Eye (tissue), 1 donor: ENCODE measurements at places on chromosomes 13 and 19.

DNA sequence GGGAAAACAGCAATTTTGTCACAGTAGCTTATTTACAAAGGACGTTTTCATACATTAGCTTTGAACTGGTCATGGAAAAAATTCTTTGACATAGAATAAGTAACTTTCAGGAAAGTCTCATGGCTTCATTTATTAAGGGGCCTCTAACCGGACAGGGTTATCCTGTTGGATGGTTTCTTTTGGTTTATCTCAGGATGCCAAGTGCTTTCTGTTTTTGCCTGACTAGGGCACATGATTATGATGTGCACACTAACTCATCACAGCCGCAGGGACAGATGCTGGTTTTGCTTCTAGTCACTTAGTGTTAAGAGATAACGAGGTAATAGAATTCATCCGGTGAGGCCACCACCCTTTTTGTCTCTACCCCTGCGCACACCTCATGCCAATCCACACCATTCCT, 53.0 kb downstream of the TGDS start:
- DNase-seq: no peak

DNA sequence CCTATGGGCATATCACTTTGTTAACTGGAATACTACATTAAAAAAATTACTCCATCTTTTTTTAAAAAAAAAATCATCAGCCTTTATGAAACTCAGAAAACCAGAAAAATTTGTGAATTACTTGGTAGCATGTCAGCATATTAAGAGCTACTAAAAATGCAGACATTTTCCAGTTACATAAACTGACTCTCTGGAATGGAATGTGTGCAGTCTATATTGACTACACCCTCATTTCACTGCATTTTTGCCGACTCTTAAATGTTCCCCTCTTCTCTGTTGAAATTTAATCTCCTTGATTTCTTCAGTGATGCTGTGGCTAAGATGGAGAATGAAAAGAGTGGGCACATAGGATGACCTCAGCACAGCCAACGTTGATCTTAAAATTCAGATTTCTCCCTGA, 393.8 kb downstream of the ITGBL1 start:
- DNase-seq: no peak

GRCh38 chr13:51739027-51739764, 64.8 kb downstream of the DHRS12 start:
- no peak for DNase-seq

GRCh38 chr19:51821921-51822320, 27.0 kb downstream of the FPR3 start:
- DNase-seq: no peak

- peak; percentile 55 for DNase-seq
These were observed 3.2 kb downstream of the ARHGAP35 start for GRCh38 chr19:46863818-46864629.

DNA sequence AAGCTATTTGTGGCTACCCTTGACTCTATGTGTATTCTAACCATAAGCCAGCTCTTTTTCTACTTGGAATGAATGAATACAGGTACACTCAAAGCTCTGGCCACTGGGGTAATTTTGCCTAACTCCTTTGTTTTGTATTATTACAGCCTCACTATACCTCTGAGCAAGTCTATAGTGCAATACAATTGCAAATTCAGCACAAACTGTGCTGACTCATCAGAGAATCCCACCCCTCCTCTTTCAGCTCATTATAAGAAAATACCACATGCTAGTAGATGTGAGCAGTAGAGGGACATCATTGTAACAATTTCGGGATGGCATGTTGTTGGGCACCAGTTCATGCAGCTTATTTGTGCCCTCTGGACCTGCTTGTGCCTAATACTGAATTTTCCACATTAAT, 1382.2 kb downstream of the SLITRK5 start:
- DNase-seq: no peak

DNA sequence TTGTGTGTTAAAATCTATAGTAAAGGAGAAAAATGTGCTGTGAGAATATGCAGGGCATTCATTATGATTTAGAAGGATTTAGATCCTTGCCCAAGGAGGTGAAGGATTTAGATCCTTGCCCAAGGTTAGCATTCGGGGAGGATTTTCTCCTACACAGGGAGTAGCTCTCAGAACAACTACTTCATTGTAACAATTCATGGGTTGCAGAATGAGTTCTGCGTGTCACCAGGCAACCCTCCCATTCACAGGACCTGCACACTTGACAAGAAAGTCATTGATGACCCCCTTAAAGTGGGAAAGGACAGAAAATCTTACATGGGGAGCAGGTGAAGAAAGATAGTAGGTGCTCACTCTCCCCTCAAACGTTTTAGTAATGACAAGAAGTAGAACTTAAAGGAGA, 167.1 kb upstream of the MAB21L1 start:
- DNase-seq: no peak

DNA sequence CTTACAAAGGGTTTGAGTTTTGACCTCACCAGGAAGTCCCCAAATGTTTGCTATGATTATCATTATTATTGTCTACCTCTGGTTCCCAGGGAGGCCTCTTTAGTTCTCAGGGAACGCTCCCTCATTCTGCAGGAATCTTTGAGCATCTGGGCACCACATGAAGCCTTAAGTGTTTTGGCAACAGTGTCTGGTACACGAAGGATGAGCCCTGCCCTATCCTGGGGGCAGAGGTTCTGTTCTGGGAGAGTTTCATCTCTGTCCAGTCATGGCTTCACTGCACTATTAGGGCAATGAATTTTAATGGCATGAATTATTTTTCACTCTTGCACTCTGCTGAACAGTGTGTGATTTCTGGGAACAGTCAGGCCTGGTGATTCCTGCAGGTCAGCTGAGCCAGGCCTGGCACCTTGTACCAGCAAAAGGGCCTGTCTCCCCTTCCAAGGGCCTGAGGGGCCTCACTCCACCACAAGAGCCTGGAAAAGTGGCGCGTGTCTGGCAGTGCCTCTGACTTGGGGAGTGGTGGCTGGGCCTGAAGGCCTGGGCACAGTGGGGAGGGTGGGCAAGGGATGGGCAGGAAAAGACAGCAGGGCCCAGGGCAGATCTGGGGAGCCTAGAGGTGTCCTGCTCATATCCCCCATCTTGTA, 4.6 kb downstream of the FAM187B start:
- peak; percentile 17 for DNase-seq

- DNase-seq: peak; percentile 71
These were observed 15.1 kb upstream of the CEACAM4 start for GRCh38 chr19:41641879-41642485.

- DNase-seq: no peak
These were observed 66.3 kb downstream of the LMO7 start for GRCh38 chr13:75702476-75702875.

- no peak for DNase-seq
These were observed 26.4 kb downstream of the CLEC4M start for GRCh38 chr19:7789447-7789846.

GRCh38 chr13:99909836-99910619, 61.5 kb downstream of the ZIC5 start:
- no peak for DNase-seq

DNA sequence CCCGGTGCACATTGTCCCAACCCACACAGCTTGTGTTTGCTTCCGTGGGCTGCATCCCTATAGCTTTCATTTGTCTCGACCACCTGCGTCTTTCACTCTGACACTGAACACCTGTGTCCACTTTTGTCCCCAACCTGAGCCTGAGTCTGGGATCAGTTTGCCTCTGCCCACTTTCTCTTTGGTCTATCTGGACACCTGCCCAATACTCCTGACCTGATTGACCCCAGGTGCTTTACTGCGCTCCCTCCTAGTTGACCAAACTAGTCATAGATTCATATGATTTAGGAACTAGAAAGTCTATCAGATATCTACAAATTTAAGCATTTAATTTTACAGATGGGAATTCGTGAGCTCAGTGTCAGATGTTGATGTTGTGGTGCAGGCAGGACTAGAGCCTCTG, 209.9 kb downstream of the DCT start:
- no peak for DNase-seq

DNA sequence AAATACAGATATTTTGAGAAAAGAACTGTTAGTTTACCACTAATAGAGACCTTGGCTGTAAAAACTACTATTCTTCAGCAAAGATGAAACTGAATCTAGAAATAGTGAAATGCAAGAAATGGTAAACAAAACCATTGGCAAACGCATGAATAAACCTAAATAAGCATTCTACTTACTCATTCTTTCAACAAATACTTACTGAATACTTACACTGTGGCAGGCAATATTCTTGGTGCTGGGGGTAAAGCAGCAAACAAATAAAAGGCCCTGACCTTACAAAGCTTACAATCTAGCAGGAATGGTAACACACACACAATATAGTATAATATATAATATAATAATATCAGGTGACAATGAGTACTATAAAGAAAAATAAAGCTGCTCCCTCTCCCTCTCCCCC, 38.7 kb downstream of the KATNAL1 start:
- no peak for DNase-seq

DNA sequence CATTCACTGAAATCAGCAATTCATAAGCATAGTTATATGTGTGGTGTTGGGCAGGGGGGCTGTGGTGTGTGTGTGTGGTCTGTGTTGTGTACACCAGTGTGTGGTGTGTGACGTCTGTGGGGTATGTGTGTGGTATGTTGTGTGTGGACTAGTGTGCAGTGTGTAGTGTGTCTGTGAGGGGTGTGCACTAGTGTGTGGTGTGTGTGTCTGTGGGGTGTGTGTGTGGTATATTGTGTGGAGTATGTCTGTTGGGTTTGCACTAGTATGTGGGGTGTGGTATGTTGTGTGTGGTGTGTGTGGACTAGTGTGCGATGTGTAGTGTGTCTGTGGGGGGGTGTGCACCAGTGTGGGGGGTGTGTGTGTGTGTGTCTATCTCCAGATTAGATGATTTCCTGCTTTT, 7.2 kb upstream of the CDC16 start:
- DNase-seq: no peak

DNA sequence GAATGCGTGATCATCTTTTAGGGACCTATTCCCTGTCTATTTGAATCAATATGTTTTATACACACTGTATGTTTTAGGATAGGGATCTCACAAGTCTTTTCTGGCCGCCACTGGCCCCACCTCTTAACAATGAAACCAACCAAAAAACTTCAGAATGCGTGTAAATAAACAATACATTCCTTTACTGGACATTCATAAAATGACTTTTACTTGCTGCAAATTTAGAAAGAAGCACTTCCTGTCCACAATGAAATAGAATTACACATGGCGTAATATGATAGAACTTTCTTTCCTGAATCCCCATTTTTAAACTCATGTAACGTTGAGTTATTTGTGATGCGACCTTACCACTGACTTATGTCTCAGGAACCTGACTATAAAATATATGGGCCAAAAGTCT, 233.6 kb downstream of the SLITRK6 start:
- DNase-seq: no peak

DNA sequence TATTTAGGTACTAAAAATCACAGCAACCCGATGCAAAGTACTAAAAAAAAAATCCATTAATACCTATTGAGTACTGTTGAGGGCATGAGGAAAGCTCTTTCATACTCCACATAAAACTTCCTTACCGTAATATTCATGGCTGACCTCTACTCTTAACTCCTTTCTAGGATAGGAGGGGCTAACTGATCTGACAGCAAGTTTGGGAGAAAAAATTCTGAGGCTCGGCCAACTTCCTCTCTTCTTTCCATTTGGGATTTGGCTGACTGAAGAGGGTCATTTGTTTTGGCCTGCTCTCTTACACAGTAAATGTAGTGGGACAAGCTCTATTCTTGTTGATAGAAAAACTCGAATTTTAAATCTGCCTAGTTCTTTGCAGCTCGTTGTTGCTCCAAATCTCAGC, 9.4 kb upstream of the USPL1 start:
- DNase-seq: no peak

GRCh38 chr13:99802416-99802815, 169.2 kb downstream of the ZIC5 start:
- DNase-seq: no peak

GRCh38 chr19:33333642-33334041, 31.3 kb upstream of the CEBPA start:
- no peak for DNase-seq

GRCh38 chr13:102596147-102597028, at the start of gene TPP2:
TSS of gene TPP2 (plus strand) at chr13:102596986. CDS start at chr13:102597039, 53 bp downstream.
- peak; percentile 99 for DNase-seq

DNA sequence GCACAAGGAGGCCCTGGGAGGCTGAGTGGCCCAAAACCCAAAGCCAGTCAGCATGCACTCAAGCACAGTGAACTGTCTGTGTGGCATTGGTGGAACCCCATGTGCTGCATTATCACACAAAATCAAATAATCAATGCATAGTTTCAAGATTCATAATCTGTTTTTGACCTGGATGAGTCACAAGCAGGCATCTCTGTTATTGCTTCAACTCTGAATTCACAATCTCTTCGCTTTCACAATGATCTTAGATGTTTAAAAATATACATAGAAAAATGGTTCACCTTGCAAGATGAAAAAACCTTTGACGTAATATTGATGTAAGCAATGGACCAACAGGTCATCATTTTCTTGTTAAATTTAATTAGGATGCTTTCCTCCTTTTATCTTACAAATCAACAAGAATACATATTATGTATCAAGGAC, 455.4 kb downstream of the IRS2 start:
- no peak for DNase-seq

DNA sequence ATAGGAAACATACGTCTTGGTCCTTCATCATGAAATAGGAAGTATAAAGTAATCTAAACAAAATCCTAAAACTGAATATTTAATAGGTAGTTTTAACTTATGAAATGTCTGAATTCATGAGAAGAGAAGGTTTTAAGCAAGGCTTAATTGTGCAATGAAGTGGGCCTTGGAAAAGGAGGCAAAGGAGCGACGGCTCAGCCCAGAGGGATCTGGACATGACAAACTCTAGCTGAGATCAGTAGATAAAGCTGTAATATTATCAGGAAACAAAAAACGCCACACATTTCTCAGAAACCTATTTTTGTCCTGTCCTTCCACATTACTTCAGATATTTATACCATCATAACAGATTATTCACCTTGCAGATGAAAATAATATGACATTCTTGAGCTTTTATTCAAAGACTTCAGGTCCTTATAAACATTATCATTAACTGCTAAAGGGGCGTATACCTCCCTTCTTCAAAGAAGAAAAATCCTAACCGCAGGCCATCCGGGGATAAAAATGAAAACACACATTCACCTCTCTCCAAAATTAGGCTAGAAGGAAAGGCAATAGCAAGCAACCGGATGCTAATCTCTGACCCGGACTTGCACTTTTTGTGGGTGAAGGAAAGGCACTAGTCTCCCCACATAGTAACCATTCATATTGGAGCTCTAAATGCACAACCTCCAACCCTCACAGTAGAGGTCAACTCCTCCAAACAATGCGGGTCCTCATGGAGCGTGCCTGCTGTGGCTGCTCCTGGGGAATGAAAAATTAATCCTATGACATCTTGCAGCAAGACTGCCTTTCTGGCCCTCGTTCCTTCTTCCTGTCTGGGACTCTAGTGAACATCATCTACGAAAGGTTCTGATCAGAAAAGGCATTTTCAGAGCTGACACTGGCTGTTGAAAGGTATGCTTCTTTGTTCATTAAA, 108.8 kb downstream of the TBC1D4 start:
- DNase-seq: no peak

DNA sequence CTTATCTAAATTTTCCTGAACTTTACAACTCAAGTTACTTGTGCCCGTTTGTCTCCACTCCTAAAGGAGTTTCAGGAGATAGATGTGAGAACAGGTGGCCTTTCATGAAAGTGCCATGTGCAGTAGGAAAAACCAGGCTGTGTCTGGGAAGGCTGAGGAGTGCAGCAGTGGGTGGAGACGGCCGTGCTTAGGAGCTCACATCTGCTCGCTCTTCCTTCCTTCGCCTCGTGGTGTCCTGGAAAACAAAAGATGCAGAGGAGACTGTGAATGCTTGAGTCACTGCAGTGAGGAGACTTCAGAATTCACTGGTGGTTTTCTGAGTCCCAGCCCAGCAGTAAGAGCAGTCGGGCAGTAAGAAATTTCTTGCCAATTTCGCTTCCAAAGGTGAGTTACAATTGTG, 138.4 kb upstream of the RNF113B start:
- DNase-seq: no peak

- DNase-seq: no peak
These were observed 28.1 kb downstream of the SLC7A1 start for GRCh38 chr13:29567411-29567810.
